ENCODE measurements at places on chromosomes 7 and 10.

GRCh38 chr7:107122486-107122911, 46.3 kb upstream of the HBP1 start:
- DNase-seq = no peak

DNA sequence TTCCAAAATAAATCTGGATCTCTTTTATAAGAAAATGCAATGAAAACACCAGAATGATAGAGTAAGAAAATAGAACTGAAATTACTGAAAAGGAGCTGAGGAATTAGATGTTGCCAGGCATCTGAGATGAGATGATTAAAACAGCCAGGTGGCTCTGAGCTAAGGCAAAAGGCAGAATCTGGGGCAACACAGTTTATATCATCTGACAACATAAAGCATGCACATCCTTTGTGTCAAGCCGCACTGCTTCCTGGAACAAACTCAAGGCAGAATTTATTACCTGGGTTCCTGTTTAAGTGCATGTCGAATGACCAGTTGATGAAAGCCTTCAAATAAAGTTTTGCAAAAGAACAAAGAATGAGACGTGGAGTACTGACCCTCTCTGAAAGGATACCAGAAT, 247.0 kb downstream of the SNX10 start:
- no peak for DNase-seq

DNA sequence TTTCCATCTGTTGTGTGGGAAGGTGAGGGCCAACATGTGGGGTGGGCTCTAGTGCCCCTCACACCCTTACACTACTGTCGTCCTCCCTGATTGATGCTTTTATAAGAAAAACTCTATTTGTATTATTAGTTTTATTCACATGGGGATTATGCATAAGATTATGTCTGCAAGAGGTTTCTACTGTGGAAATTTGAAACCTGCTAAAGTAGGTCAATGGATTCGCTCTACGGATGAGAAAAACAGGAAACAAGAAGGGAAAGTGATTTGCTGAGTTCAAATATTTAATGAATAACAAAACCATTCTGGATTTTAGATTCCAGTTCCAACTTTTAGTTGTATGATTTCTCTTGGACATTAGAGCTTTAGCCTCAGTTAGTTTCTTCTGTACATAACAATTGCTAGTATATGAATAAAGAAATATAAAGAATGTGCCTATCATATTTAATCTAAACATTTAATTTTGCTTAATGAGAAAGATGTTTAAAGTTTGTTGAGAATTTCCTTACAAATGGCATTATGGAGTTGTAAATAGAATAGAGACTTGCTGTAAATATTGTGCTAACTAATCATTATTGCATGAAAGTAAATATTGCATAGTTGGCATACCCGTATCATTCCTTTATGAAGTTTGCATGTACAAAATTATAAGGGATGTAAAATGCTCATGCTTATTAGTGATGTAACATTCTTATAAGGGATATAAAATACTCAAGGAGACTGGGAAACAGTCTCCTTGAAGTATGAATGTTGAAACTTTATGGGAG, 193.8 kb downstream of the THSD7A start:
- no peak for DNase-seq

GRCh38 chr10:59995862-59996261, 89.5 kb upstream of the CCDC6 start:
- no peak for DNase-seq

DNA sequence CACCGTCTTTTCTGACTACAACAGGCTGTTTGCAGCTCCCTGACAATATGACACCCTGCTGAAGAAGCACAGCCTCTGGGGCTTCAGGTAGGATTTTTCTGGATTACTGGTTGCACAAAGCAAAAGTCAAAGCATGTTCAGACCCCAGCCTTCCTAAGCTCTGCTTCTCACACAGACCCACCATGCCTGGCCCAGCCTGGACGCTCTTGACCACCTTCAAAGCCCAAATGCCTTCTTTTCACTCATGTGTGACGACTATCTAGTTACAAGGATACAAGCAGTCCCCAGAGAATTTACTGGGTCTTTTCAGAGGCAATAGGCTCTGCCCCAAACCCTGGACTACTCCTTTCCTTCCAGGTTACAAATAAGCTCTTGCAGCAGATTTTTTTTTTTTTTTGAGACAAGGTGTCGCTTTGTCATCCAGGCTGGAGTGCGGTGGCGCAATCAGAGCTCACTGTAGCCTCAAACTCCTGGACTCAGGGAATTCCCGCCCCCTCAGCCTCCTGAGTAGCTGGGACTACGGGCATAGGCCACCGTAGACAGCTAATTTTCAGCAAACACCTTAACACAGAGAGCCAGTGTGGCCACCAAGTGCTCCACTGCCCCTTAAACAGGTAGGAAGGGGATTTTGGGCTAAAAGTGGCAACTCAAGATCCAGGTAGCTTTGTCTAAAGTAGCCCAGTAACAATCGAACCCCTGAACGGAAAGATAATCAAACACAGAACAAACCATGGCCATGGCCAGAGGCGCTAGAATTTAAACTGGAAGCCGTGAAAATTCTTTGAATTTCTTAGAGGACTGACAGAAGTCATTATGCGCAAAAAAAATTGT, 16.2 kb downstream of the SVIL start:
- peak; percentile 71 for DNase-seq

DNA sequence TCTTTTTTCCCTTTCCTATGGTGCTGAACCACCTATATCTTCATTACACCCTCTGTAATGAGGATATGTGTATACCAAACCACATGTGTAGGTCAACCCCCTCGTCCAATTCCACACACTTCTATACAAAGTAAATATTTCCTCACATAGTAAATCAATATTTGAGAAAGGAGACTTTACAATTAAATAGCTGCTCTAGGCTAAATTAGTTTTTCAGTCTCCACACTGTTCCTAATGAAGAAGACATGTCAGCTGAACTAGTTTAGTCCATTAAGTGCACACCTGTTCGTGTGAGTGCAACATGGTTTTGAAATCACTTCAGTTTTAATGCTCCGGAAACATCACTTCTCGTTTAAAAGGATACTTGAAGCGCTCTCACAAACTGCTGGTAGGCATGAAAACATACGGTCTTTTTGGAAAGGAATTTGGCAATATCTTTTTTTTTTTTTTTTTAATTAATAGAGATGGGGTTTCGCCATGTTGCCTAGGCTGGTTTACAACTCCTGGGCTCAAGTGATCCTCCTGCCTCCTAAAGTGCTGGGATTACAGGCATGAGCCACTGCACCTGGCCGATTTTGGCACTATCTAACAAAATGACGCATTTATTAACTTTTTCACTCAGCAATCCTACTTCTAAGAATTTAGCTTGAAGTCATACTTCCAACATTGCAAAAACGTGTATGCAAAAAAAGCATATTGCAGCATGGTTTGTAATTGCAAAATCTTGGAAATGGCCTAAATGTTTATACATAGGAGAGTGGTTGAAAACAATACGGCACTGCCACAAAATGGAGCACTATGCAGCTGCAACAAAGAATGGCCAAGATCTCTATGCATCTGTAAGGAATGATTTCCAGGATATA, 2.1 kb upstream of the XRCC2 start:
- DNase-seq = no peak

- DNase-seq = no peak
These were observed 13.5 kb upstream of the STK17A start for GRCh38 chr7:43569424-43569823.

DNA sequence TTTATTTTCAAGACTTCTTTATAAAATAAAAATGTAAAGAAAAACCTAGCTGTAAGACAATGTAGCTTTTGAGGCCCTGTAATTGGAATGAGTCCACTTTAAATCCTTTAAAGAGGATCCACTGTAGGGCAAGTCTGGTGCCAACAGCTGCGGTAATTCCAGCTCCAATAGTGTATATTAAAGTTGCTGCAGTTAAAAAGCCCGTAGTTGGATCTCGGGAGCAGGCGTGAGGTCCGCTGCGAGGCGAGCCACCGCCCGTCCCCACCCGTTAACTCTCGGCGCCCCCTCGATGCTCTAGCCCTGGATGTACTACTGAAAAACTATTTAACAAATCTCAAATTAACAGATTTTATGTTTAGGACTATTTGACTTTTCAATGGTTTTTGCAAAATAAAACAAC, 414.7 kb upstream of the SEMA3C start:
- DNase-seq = no peak

DNA sequence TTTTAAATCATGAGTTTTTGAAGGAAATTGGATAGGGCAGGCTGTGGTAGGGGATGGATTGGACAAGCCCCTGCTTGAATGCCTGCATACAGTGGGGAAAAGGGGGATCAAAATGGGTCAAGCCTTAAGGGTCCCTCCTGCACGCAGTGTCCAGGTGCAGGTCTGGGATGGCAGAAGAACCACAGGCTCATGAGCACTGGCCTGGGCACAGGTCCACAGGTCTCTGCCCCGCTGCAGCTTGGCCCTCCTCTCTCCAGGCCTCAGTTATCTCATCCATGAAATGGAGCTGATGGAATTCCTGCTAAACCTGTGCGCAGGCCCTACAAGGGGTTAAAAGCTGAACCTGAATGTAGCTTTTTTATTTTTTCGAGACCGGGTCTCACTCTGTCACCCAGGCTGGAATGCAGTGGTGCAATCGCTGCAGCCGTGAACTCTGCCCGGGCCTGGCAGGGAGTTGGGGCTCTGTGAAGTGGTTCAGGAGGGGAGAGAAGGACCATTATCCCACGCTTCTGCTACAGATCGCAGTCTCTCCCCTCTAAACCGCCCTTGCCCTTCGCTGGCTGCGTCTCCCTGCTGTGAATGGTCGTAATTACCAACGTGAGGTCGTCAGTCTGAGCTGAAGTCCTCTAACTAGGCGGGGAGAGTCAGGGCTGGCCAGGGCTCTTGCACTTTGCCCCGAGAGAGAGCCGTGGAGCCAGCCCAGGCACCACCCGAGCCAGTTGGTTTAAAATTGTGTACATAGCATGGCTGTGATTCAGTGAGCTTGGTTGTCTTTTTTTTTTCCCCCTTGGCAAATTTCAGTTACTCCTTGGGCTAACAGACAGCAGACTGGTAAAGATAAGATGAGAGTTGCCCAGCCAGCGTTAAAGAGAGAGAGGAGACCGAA, 77.5 kb upstream of the GTF2I start:
- peak; percentile 85 for DNase-seq

GRCh38 chr7:98215561-98216495, 4.6 kb downstream of the BHLHA15 start:
- no peak for DNase-seq

GRCh38 chr7:141073173-141073640, 657 bp upstream of the TMEM178B start:
- DNase-seq = peak; percentile 9

DNA sequence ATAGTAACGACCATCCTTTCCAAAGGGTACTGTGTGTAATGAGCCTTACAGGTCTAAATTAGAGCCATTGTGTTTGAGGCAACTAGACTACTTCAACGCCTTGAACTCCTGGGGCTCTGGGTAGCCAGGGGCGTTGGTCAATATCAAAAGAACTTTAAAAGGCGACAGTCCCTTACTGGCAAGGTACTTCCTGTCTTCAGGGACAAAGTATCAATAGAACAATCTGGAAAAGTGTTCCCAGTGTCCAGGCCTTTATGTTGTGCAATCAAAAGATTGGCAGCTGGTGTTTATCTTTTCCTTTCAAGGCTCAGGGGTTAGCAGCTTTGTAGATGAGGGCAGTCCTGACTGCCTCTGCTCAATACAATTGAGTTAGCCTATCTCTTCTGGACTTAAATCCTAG, 284.3 kb downstream of the PARD3 start:
- DNase-seq = no peak

Data from transverse colon (tissue), 4 donors.